ENCODE measurements at places on chromosomes 3 and 15.

- no peak for DNase-seq
These were observed 577.3 kb downstream of the VGLL3 start for GRCh38 chr3:86413645-86414044.

DNA sequence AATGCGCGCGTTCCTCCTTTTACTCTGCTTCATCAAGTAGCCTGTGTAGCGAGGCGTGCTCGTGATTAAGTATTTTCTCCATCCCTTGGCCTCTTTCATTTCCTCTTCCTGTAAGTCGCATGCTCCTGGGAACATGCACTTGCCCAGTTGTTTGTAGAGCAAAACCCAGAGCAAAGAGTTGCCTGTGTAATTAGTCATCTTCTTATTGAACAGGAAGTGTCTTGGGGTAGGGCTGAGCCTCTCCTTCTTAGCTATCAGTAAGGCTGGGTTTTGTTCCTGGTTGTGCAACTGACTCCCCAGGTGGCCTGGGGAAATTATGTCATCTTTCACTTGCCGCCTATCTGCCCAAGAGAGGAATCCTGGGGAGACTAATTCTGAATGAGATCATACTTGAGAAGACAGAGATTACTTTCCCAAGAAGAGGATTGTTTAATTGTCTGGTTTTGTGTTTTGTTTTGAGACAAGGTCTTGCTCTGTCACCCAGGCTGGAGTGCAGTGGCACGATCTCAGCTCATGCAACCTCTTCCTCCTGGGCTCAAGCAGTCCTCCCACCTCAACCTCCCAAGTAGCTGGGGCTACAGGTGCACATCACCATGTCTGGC is 14.9 kb downstream of the LIPH start:
- DNase-seq = peak; percentile 38

GRCh38 chr3:40317061-40317855 is 7.8 kb downstream of the EIF1B start:
- peak; percentile 55 for DNase-seq

DNA sequence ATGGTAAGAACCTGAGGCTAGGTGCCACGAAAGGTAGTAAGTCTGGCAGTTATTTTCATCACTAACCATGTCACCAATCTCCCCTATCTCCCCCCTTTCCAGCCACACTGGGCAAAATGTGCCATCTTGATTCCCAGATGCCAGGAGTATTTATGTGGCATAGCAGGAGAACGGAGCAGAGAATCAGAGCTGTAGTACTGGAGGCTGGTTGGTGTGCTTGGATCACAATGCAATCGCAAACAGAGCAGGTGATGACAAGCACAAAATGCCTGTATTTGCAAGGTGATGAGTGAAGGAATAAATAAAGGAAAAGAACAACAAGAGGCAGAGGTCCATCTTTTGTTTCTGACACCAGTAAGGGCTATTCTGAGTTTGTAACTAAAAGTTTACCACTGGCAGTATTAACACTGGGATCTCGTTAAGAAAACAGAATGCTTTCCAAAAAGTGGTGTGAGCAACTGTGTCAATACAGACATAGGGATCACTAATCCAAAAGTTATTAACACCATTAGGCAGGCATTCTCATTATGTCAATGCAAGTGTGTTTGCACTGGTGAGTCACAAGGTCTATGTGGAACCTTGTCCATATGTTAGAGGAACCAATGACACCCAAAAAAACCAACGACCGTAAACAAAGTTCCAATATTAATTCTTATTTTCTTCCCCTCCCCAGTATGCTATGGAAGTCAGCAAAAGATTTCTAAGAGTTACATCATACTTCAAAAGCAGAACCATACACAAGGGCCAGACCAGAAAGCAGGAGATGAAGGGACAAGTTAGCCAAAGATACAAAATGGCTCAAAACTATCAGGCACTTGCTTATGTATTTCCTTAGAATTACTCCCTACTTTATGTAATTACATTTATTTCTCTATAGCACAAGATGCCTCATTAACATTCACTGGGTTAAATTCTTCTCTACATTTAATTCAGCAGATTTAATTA is 556.6 kb downstream of the FOXP1 start:
- DNase-seq = no peak
